ENCODE measurements at places on chromosomes 7 and 10.

GRCh38 chr7:8817448-8818036 is 384.1 kb downstream of the NXPH1 start:
- DNase-seq: no peak

DNA sequence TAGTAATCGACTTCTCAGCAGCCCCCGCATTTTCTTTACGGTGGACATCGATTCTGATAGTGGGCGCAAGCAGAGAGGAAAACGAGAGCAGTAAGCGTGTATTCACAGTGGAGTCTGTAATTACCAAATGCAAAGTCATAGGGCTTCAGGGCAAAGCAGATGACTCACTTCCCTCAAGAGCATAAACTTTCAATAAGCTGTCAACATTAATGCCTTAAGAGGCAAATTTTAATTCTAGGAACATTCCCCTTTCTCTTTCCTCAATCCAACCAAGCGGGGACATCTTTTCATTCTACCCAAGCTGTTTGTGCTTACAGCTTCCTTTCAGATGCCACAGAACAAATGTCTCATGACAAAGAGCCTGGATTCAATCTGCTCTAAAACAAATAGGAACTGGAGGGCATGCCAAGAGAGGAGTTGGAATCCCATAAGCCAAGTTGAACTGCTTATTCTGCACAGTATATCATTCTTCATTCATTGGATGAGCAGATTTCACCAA is 48.6 kb downstream of the MALSU1 start:
- no peak for DNase-seq

DNA sequence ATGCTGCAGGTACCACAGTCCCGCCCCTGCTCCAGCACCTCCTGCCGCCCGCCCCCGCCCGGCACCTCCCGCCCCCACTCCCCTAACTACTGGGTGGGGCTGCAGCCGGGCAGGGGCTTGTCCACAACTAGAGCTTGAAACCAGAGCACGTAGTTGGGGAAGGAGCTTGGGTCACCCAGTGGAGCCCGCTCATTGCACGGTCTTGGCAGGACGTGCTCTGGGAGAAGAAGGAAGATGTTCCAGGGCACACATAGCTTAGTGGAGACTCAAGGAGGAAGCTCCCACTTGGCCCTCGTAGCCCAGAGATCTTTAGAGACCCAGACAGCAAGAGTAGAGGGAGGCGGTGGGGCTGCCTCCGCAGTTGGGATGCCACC is 692 bp downstream of the IGFBP1 start:
- no peak for DNase-seq

GRCh38 chr7:130397758-130398073 is 17.4 kb downstream of the CPA1 start:
- DNase-seq: no peak

GRCh38 chr10:2280713-2281300 is 543.5 kb upstream of the ADARB2 start:
- no peak for DNase-seq

DNA sequence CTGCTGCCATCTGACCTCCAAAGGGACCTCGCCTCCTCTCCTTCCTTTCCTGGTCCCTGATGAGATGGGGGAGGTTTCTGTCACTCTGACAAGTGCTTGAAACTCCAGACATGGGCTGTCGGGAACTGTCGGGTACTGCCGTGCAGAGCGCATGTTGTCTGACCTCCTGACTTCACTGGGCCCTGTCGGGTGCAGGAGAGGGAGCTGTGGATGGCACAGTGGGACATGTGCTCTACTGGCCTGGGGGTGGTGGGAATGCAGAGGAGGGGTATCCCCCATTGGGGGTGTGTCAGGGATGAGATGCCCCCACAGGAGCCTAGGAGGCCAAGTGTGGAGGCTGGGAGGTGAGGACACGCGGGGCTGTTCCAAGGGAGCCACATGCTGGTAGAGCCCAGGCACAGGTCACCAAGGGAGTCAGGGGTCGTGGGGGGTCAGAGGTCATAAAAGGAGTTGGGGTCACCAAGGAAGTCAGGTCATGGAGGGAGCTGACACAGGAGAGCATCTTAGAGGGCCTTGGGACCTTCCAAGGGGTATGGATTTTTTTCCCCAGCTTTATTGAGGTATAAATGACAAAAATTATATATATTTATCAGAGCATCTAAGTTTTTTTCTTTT is 30.9 kb downstream of the TMEM120A start:
- no peak for DNase-seq

GRCh38 chr10:61545170-61545569 is 92.0 kb upstream of the TMEM26 start:
- no peak for DNase-seq

- no peak for DNase-seq
These were observed 94.1 kb upstream of the PCBD1 start for GRCh38 chr10:70982443-70982842.

Measured in activated T-cell treated with anti-CD3 and anti-CD28 coated beads for 24 hours (primary cell).